ENCODE measurements at places on chromosomes 2 and 18.

DNA sequence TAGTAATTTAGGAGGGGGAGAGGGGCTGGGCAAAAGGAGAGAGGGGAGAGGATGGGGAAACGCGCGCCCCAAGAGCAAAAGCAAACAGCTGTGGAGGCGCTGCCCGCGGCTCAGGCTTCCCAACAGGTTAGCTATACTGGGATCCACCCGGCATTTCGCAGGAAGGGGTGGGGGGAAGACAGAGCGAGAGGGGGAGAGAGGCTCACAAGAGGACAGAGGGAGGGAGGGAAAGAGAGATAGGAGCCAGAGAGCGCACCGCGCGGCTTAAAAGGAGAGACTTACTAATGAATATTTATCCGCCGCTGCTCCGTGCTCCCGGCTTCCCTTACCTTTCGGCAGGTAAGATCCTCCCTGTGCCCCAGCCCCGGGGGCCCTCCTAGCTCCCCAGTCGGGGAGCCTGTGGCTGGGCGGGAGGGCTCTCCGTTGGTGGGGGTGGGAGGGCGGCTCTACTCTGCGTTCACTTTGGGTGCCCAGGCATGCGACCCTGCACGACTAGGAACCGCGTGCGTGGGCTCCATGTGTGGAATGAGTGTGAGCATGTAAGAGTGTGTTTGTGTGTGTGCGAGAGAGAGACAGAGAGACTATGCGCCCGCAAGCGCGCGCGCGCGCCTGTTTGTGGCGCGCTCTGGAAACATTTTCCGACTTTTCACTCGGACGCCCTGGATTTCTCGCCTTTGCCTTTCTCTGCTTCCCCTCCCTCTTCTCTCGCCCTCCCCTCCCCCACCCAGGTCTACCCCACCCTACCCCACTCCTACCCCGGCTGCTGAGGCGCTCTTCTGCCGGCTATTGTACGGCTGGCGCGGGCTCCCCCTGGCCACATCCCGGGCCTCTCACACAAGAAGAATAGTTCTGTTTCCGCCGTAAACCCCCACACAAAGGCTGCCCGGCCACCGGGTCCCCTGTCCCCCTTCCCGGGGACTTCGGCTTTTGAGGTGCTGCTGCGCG is 7.2 kb upstream of the SIX3 start:
- no peak for DNase-seq

GRCh38 chr2:69581774-69582581 is 61.6 kb downstream of the AAK1 start:
- no peak for DNase-seq

- DNase-seq, result no peak
Measured at GRCh38 chr2:190579915-190580846, 45.7 kb upstream of the NEMP2 start.

- DNase-seq, result no peak
Measured at GRCh38 chr2:215439404-215439803, 3.5 kb upstream of the FN1 start.

DNA sequence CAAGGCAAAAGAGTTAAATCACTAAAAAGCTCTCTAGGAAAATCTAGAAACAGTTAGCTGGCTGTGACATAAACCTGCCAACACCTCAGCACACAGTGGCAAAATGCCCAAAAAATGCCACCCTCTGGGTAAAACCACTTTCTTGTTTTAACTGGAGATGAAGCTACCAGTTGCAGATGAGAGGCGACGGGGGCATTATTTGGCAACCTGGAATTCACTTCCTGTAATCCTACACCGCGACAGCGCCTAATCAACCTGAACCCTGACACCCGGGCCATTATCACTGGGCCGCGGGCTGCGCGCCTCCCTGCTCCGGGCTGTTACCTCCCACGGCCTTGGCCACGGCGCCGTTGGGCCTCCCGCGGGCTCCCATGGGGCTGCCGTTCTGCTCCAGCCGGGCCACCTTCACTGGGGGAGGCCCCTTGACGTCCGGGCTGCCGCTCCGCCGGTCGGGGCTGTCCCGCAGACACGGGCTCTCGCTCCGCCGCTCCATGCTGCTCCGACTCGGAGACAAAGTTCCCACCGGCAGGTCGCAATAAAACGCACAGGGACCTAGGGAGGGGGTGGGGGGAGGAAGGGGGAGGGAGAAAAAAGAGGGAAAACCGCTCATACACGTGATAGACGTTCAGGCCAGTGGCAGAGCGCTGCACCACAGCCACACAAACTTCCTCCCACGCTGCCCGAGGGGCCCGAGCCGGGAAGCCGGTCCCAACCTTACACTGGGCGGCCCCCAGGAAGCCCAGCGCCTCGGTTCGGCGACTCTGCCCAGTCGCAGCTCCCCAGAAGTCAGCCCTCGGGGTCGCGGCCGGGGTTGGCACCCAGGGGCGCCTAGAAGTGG is 2.0 kb downstream of the SATB2 start:
- no peak for DNase-seq

GRCh38 chr18:45627204-45627526 is 11.9 kb downstream of the SLC14A2 start:
- no peak for DNase-seq

GRCh38 chr2:25308599-25308998 is 33.1 kb downstream of the DNMT3A start:
- no peak for DNase-seq

- no peak for DNase-seq
Measured at GRCh38 chr2:197601726-197602125, 73.7 kb downstream of the RFTN2 start.

DNA sequence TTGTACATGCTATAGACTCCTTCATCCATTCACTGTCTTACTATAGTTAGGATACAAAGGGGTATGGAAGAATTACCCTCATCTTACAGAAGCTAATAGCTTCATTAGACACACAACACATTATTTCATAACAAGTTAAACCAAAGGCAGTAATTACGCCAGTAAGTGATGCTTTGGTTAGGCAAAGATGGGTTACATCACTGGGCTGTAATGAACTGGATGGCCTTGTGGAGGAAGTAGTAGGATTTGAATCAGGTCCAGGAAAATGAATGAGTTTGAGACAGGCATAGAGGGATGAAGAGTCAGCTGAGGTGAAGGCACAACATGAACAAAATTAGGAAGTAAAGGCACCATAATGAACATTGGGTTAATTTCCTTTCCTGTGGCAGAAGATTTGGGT is 80.1 kb downstream of the SOCS6 start:
- DNase-seq, result no peak

DNA sequence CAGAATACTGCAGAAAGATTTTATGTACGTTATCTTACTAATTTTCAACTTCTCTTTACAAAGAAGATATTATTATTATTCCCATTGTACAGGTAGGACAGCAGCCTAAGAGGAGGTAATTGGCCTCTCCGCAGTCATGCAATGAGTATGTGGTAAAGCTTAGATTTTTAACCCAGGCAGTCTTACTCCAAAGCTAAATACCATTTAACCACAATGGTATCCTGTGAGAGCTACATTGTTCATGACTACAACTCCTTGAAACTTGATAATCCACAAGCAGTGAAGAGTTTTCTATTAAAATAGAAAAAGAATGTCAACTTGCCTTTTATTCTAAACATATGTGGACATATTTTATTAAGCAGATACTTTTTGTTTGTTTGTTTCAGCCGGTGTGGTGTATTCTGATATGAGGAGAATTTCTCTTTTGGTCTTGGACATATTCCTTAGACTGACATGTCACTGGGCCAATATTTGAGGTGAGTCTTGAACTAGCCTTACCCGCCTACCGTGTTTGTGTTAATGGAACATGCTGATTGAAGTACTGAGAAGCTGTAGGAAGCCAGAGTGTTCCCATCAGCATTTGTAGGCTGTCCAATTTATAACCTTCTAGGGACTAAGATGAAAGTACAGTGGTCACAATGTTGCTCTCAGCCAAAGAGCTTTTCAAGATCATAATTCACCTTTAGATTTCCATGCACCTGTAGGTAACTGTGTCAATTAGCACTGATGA is 293.9 kb upstream of the DCC start:
- no peak for DNase-seq

GRCh38 chr2:64987001-64987955 is 1.9 kb upstream of the SLC1A4 start:
- no peak for DNase-seq

- DNase-seq, result no peak
Measured at GRCh38 chr2:63012541-63012940, 38.1 kb upstream of the OTX1 start.

- no peak for DNase-seq
Measured at GRCh38 chr18:251572-251971, 16.3 kb downstream of the THOC1 start.

DNA sequence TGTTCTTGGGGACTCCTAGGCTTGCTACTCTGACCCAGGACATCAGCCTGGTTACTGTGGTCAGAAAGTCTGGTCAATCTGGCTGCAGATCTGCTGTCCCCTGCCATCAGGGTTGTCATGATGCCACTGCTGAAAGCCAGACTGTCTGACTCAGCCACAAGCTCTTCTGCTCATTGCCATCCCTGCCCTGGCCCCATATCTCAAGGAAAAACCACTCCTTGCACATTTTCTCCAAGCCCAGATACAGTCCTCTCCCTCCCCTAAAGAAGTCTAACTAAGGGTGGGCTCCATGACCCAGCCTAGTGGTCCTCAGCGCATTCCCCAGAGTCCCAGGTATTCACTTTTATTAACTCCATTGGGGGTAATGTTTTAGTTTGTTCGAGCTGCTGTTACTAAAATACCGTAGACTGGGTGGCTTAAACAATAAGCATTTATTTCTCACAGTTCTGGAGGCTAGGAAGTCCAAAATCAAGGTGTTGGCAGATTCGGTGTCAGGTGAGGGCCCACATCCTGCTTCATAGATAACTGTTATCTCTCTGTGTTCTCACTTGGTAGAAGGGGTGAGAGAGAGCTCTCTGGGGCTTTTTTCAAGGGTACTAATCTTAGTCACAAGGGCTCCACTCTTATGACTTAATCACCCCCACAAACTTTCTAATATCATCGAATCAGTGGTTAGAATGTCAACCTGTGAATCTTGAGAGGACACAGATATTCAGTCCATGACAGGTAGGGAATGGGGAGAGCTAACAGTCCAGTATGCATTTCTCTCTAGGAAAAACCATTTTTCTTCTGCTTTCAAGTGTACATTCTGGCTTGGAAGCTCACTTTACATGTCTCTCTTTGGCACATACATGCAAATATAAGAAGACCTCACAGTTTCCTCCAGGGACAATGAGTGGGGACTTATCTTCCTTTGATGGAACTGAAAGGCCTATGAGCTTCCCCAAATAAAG is 94.8 kb upstream of the CXCR4 start:
- DNase-seq, result peak; percentile 27

- DNase-seq, result no peak
Measured at GRCh38 chr2:20231159-20231558, 6.2 kb upstream of the SDC1 start.

DNA sequence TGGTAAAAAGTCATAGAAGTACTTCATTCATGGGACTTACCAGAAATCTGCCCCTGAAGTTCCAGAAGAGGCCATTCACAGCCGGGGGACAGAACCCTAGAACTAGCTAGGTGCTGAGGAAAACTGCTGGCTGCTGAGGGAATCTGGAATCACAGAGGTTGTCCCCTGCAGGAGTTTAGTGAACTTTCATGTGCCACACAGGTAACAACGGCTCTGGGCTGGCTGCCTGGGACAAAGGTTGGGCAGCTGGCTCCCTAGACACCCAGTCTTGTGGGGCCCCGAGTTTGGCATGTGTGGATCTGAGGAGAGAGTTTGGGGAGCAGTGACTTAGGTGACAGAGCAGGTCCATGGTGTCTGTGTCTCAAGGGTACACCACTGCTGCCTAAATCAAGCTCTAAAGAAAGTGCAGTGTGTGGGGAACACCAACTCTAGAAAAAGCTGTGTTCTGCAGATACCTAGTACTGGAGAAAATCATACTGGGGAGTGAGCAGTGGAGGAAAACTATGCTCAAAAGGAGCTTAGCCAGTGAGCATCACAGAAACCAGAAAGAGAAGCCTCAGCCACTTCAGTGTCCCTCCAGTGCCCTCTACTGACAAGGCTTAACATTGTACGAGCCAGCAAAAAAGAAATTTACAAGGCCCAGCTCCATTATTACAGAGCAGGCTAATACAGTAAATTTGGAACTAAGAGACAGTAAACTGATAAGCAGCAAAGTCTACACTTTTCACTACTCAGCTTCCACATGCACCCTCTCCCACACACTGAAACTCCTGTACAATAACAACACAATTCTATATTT is 15.2 kb downstream of the GALNT3 start:
- no peak for DNase-seq

GRCh38 chr18:22115573-22115972 is 53.8 kb upstream of the GATA6 start:
- DNase-seq, result no peak

DNA sequence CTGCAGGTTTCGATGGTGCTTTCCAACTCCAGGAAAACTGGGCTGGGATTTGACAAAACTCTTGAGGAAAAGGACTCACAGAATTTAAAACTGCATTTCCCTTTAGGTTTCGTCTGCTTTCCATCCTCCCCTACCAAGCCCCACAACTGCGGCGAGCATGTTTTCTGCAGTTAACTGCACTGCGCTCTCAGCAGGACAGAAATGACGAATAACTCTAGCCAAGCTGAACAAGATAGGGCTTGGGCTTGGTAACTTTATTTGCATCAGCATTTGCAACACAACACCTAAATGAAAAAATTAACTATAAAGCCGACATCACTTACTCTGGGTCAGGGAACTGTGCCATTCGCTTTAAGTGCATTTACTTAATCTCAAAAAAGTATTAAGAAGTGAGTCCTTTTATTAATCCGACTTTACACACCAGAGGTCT is 669 bp upstream of the PIKFYVE start:
- DNase-seq, result peak; percentile 50

- DNase-seq, result no peak
Measured at GRCh38 chr18:7637269-7637668, 70.2 kb downstream of the PTPRM start.

DNA sequence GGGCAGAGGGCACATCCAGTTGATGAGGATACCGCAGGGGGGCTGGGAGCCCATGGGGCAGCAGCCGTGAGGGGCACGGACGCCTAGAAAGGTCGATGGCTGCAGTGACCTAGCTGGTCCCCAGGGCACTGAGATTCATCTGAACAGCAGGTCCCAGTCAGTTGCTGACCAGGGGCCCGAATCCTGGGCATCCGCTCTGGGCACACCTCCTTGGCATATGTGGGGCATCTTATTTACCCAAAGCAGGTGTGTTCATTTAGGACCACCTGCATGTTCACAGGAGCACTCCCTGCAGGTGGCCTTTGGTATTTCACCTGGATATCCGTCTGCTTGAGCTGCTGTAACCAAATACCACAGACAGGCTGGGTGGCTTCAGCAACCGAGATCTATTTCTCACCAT is 72.0 kb upstream of the ODC1 start:
- no peak for DNase-seq
